Central memory CD4-positive, alpha-beta T cell (primary cell): ENCODE measurements at places on chromosomes 7 and 10.

GRCh38 chr7:79403879-79404278 lies 49.6 kb downstream of the MAGI2 start:
- DNase-seq = no peak

GRCh38 chr7:2425749-2426148 lies 22.3 kb downstream of the CHST12 start:
- DNase-seq = no peak

DNA sequence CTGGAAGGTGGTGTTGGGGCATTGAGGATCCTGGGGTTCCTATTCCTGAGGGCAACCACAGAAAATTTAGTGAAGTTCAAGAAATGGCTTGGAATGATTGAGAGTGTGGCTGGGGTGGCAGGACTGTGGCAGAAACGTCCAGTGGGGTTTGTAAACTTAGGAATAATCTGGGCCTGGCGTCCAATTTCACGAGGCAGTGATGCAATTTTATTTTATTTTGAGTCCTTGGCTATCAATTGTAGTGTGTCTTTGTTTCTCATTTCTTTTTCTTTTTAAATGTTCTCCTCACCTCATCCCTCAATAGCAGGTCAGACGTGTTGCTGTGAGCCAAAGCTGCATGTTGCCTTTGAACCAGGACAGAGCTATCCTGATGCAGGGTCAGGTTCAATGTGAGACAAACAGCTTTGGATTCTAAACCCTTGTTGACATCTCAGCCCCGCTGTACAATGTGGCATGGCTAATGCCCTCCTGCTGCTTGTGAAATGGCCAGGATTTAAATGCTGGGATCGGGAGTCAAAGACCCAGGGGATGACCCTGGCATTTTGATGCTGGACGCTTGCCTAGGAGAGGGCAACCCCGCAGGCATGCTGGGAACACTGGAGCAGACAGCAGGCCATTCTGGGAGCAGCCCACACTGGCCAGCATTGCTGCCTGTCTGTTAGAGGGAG lies 64.8 kb downstream of the RBM20 start:
- DNase-seq = no peak

- no peak for DNase-seq
Observed at GRCh38 chr7:48305661-48306060, 134.4 kb downstream of the ABCA13 start.

GRCh38 chr7:40095230-40095629 lies 39.2 kb downstream of the MPLKIP start:
- DNase-seq = no peak

DNA sequence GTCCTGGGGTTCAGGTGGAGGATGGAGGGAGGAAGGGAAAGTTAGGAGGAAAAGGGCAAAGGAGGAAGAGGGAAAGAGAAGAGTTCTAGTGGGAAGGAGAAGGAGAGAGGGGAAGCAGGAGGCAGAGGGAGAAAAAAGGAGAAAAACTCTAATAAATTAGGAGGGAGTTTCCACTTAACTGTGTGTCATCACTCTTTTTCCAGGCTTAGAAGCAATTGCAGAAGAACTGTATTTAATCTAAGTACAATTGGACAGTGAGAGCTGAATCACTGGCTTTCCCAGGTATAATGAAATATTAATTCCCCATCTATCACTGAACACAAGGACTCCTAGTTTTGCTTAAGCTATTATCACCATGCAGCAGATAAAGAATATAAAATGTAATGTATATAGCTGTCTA lies 76.8 kb downstream of the CREB3L2 start:
- no peak for DNase-seq

GRCh38 chr7:78017591-78018100 lies 219.1 kb downstream of the PHTF2 start:
- DNase-seq = no peak

GRCh38 chr7:138542183-138542582 lies 82.1 kb downstream of the TRIM24 start:
- DNase-seq = no peak

DNA sequence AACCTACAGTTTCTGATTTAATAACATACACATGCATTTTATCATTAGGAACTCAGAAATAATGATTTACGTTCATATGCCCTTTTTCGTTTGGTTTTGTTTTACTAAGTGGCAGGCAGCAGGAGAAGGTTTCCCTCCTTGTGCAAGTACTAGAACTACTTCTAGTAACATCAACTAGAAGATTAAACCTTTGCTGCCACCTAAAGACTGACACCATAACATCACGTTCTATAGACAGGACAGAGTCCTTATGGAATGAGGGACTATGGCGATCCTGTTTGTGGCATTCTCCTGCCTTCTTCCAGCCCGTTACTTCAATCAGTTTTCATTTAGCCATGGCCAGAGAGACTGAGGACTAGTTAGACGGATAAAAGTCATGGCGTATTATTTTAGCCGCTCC lies 53.2 kb downstream of the GAD2 start:
- no peak for DNase-seq

GRCh38 chr10:62852961-62853702 lies 37.0 kb upstream of the EGR2 start:
- DNase-seq = no peak

- DNase-seq = no peak
Observed at GRCh38 chr10:10878963-10879362, 138.7 kb upstream of the CELF2 start.

DNA sequence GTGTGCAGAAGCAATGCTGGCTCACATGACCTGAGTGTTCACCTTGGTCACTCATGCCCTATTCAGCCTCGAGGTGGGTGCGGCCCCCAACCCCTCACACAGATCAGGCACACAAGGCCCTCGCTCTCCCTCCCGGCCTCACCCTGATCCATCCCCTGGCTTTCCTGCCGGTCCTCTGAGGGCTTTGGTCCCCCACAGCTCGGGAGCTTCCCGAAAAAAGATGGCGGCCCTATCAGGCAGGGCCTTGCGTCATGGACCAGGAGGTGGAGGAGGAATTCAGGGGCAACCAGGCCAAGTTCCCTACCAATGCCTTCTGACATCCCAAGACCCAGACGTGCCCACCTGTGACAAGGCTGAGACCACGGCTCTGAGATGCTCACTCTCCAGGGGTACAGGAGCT lies 43.7 kb upstream of the DNAAF5 start:
- DNase-seq = no peak

DNA sequence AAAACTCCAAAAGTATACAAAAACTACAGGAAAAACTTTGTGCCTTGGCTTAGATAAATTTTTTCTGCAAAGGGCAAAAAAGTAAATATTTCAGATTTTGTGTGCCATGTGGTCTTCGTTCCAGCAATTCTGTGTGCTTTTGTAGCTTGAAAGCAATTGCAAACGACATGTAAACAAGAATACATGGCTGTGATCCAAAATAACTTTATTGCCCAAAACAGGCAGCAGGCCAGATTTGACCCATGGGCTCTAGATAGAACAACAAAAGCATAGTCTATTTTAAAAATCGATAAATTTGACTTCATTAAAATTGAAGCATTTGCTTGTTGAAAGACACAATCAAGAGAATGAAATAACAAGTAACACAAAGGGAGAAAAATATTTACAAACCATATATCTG lies 336.6 kb downstream of the HPSE2 start:
- DNase-seq = no peak

- no peak for DNase-seq
Observed at GRCh38 chr10:103893817-103894216, 24.2 kb downstream of the STN1 start.

- DNase-seq = no peak
Observed at GRCh38 chr10:112752288-112752687, 197.8 kb upstream of the TCF7L2 start.

- no peak for DNase-seq
Observed at GRCh38 chr7:81013083-81013817, 94.4 kb upstream of the SEMA3C start.

DNA sequence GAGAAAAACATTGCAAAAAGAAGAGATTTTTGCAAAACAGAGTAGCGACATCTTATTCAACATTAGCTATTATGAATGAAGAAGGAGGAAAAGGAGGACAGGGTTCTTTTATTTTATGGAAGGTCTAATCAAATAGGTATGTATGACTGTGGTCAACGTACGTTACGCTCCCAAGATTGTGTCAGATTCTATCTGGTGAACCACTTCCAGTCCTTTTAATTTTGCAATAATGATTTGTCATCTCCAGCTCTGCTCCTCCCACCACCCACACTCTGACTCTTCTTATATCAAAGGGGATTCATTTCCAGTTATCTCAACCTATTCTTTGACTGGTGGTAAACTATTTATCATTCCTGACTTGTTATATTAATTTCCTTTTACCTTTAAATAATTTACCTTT lies 259.9 kb downstream of the CACNA2D1 start:
- DNase-seq = no peak

DNA sequence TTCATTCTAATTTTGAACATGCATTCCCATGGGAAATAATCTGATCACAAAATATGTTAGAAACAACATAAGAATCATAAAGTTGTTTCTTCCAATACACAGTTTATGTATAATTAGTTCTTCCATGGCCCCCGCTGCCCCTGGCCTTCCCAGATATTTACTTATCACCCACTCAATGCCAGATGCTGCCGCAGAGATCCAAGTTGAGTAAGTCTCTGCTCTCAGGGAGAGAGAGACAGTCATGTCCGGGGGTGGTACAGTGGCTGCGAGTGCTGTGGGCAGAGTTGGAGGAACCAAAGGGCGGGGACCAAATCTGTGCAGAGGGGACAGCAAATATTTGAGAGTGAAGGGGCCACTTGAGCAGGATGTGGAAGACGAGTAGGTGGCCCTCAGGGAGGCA lies 37.1 kb downstream of the COL26A1 start:
- DNase-seq = no peak

GRCh38 chr10:26391701-26392695 lies 46.1 kb upstream of the APBB1IP start:
- no peak for DNase-seq

GRCh38 chr10:70368774-70369482 lies 13.5 kb downstream of the LRRC20 start:
- no peak for DNase-seq

GRCh38 chr10:117266812-117267211 lies 25.9 kb downstream of the SLC18A2 start:
- DNase-seq = no peak

DNA sequence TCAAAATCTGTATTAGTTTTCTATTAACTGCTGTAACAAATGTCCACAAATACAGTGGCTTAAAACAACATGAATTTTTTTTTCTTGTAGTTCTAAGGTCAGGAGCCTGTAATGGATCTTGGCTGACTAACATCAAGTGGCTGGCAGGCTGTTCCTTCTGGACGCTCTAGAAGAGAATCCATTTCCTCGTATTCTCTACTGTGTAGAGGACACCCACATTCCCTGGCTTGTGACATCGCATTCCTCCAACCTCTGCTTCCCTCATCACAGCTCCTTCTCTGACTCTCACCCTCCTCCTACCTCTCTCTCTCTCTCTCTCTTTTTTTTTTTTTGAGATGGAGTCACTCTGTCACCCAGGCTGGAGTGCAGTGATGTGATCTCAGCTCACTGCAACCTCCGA lies 4.8 kb upstream of the CALHM1 start:
- DNase-seq = no peak

- DNase-seq = no peak
Observed at GRCh38 chr7:18165166-18165565, 137.5 kb upstream of the PRPS1L1 start.

- no peak for DNase-seq
Observed at GRCh38 chr10:6008497-6009142, 31.3 kb upstream of the IL15RA start.

GRCh38 chr7:155138204-155138603 lies 68.1 kb downstream of the HTR5A start:
- DNase-seq = no peak

DNA sequence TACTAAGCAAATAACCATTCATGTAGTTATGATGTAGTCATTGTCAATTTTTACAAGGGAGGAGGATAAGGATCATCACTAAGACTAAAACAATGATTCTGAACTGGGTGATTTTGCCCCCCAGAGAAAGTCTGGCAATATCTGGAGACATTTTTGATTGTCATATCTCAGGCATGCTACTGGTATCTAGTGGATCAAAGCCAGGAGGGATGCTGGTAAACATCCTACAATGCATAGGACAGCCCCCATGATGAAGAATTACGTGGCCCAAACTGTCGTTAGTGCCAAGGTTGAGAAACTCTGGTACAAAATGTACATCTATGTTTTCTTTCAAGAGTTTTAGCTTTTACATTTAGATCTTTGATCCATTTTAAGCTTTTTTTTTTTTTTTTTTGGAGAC lies 57.3 kb downstream of the GBF1 start:
- DNase-seq = no peak

DNA sequence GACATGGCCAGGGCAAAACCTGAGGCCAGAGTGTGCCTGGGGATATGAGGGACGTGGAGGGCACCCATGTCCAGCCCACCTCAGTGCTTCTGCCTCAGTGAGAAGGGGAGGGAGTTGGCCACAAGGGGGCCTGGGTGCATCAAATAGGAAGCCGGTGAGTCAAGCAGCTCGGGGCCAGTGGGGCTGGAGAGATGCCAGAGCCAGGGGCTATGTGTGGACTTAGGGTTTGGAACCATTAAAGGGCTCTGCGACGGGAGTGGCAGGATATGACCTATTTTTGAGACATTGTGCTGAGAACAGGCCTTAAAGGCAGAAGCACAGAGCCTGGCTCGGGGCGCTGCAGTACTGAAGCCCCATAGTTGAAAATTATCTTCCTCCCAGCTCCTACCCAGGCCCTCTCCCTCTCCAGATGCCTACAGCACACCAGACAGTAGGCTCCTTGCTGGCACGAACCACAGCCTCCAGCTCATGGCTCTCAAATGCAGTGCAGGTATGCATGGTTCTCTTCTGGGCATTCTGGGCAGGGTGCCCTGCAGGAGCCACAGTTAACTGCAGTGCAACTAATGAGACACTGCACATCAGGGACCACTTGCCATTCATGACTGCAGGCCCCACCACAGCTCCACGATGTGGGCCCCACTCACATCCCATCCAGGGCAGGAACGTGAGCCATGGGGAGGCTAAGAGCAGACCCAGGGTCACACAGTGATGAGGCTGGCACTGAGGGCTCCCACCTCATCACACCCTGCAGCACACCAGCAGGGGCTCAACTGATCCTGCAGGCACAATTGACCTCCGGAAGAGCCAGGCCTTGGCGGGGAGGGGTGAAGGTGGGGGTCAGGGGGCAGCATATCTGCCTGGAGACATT lies 7.2 kb upstream of the PGAM2 start:
- no peak for DNase-seq

DNA sequence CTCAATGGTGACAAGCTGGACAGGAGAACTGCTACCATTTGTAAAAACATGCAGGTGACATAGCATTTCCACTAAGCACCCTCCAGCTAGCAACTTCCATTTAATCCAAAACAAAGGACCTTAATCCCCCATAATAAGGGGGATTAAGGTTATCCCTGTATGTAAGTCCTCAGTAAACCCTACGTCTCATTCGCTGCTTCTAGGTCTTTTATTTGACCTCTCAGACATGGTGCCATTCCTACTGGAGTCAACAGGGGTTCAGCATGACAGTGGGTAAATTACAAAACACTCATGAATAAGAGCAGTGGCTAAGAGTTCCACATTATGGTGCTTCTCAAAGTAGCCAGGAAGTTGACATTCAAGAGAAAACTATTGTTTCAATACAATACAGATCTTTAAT lies 121.8 kb upstream of the CAV2 start:
- no peak for DNase-seq

GRCh38 chr10:58436071-58436470 lies 50.9 kb downstream of the TFAM start:
- DNase-seq = no peak
